Stimulated activated CD4-positive, alpha-beta T cell treated with anti-CD3 and anti-CD28 coated beads, TNF-alpha, amount 100 ng/mL, for 4 hours (primary cell): ENCODE measurements at places on chromosomes 4 and X.

DNA sequence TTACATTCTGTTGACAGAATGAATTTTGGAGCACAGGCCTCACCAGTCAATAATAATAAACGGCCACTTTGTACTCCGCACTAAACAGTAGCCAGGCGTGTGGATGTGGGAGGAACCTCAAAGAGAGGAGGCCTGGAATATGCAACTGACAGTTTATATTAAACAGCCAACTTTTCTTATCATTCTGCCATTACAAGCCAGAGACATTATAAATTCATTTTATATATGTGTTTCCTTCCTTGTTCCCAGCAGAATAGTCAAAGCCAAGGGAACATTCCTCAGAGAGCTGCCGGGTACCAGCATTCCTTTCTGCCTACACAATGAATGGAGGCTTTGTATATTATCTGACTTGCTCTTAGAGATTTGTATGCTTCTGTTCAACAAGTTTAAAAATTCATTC is 436.5 kb upstream of the FTHL17 start:
- DNase-seq: no peak

GRCh38 chrX:107421337-107421861 is 28.1 kb upstream of the FRMPD3 start:
- no peak for DNase-seq

GRCh38 chrX:98338544-98338943 is 1454.8 kb downstream of the RPA4 start:
- no peak for DNase-seq

GRCh38 chr4:121199742-121200561 is 35.8 kb upstream of the TNIP3 start:
- no peak for DNase-seq

DNA sequence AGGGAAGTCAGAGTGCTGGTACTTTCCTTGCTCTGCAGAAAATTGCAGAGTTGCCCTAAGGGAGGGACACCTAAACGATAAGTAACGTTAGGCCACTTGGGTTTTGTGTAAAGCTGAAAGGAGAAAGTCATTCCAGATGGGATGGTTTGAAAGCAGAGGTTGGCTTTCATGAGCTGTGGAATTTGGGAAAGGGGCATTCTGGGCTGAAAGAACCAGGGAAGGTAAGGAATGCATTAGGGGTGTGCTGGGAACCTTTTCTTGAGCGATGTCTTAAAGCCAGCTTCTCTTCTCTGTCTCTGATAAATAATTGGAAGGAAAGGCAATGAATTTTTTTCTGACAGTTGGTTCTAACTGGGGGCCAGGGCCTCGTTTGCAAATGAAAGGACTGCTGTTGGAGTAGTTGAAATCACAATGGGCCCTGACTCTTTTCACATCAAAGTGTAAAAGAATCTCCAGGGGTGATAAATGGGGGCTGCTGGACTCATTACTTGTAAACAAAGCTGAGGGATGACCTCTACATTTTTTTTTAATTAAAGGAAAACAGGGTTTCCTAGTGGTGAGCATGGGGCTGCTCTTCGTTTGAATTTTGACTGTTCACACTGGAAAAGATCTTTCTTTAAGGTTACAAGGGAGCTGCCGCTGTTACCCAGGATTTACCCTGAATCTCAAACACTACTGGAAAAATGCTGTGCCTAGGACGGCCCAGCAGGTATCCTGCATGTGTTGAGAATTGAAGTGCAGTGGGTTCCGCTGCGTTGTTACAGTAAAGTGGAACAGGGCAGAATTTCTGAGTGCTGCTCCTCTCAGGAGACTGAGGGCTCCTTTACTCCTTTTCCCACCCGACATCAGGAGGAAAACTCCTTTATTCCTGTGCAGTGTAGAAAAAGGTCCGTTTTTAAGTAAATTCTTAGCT is 25.0 kb downstream of the AFF1 start:
- no peak for DNase-seq

- DNase-seq: no peak
Observed at GRCh38 chr4:23171976-23172375, 479.2 kb downstream of the GBA3 start.

DNA sequence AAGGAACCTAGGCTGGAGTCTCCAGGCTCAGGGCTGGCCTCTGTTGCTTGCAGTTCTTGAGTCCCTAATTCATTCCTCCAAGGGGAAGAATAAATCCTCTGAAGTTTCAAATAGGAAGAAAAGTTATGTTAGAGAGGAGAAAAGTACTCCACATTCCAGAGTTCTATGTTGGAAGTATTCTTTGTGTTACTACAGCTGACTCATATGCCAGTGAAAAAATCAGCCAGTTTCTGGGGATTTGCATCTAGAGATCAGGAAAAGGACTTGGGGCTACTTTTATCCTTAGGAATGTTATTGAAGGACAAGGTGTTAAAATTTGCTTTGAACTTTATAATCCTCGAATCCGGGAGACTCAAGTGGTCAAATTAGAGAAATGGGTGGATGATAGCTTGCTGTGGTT is 11.7 kb upstream of the NUDT9 start:
- no peak for DNase-seq

DNA sequence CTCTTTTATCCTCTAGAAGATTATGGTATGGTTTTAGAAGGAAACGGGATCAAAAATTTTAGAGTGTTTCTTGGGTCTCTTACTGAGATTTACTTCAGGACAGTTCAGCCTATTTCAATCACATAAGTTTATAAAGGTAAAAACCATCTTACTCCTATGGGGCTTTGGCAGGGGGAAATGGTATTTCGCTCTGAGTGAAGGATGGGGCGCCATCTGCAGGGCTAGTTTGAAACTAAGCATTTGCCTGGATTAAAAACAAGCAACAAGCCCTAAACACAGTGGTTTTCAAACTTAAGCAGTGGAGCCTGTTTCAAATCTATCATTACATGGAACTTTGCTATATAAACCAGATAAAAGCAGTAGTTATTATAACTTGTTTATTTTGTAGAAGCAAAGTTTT is 361.5 kb upstream of the FMR1 start:
- no peak for DNase-seq

DNA sequence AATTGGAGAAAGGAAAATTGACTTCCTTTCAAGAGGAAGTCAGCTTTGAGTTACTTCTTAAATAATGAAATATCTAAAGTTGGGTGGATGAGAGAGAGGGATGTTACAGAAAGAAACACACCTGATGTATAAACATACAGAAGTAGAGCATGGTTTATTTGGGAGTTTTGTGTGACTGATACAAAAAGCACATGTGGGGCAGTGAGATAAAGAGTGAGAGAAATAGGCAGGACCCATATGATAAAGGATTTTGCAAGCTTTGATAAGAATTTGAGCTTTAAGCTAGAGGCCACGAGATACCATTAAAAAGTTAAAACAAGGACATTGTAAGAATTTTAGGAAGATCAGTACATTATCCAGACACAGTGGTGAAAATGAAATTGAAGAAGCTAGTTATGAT is 263.3 kb upstream of the GPRIN3 start:
- DNase-seq: no peak

DNA sequence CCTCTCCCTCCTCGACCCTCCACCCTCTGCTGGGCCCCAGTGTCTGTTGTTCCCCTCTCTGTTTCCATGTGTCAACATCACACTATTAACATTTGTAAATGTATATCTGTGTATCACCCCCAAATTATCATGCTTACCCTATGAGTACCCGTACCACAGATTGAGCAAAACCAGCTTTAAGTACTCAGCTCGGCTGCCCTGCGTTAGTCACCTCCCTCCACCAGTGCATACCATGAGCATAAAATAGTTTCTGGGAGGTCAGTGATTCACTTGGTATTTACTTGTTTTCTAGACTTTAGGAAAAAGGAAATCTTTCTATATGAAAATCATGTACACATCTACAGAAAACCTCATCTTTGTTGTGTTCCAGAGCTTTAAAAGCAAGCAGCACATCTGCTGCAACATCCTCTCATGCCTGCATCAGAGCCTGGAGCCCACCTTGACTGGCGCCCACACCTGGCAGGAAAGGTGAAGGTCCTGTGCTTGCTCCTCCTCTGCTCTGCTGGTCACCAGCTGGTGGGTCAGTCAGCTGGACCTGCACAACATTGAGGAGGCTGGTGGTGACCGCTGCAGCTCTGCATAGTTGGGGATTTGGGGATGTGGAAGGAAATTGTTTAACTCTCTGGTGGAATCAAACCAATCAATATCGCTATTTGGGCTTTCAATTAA is 214.4 kb upstream of the KLF3 start:
- DNase-seq: no peak

DNA sequence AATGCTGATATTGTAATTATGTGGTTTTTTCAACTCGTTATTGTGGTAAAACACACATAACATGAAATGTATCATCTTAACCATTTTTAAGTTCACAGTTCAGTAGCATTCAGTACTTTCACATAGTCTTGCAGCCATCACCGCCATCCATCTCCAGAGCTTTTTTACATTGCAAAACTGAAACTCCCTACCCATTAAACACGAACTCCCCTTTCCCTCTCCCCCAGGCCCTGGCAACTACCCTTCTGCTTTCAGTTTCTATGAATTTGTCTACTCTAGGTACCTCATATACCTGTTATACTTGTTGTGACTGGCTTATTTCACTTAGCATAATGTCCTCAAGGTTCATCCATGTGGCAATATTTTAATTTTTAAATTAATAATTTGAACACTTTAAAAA is 380.6 kb downstream of the MAPK10 start:
- no peak for DNase-seq
